Cerebellar cortex (tissue), 1 donor: ENCODE measurements at places on chromosomes 3 and 15.

DNA sequence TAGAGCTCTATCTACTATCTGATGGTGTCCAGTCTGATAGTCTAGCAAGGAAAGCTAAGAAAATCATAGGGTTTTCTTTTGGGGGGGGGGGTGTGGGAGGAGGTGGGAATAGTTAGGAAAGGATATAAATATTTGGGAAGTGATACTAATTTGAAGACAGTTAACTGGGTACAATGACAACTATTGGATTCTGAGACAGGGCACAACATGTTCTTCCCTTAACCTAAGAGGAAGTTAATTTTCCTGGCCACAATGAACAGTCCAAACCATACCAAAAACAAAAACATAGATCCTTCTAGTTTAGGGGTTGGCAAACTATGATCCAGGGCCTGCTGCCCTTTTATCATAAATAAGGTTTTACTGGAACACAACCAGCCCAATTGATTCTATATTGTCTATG is 10.0 kb upstream of the HCLS1 start:
- DNase-seq, result no peak

DNA sequence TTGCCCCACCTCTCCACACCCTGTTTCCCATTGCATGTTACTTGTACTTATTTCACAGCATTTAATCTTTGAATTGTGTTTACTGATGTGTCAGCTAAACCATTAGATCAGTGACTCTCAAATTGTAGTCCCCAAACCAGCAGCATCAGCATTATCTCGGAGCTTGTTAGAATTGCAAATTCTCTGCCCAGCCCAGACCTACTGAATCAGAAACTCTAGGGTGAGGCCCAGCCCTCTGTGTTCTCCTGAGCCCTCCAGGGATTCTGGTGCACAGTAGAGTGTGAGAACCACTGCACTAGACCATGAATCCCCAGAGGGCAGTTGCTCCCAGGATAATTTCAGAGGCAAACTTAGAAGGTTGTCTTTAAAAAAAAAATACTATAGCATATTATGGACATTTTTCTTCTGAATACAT is 13.0 kb downstream of the PLD1 start:
- no peak for DNase-seq

DNA sequence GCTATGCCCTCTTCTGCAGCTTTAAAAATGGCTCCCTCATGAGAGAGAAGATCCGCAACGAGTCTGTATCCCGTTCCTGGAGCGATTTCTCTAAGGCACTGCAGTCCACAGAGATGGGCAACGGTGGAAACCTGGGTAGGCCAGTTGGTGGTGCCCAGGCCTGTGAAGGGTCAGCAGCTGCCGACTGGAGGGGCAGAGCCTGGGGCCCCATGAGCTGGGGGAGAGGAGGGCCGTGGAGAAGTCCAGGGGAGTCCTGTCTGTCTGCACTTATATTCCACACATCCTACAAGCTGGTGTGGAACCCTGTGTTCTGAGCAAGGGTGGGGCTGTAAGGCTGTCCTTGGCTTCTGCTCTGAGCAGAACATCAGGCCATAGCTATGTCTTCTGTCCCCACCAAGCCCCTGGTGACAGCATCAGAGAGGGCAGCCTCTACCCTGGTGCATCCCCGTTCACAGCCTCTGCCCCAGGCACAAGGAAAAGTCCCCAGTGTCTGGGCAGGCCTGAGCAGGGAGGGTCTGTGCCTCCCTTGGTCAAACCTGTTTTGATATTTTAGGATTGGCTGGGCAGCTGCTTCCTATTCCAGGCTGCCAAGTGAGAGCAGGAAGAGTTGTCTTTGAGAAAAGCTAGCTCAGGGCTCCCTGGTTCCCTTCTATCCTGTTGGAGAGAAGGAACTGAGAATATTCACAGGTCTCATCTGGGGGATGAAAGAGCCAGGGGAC is 29.7 kb downstream of the XYLB start:
- no peak for DNase-seq

GRCh38 chr3:155393316-155393715 is 99.8 kb upstream of the STRIT1 start:
- DNase-seq, result no peak

GRCh38 chr15:48469681-48470080 is 138.5 kb downstream of the DUT start:
- DNase-seq, result no peak

DNA sequence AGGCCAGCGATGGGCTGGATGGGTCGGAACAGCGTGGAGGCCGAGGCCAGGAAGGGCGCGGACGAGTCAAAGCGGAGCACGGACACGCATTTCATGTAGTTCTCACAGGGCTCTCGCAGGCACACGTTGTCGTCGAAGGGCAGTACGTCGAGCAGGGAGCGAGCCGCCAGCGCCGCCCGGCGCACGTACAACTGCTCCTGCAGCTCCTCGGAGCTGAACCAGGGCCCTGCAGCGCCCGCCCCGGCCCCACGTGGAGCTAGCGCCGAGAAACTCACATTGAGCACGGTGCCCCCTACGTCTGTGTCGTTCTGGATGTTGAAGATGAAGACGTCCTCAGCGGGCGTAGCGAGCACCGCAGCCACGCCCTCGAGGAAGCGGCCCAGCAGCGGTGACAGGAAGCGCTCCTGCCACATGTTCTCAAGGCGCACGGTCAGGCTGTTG is 5.8 kb downstream of the CELSR3 start:
- no peak for DNase-seq

DNA sequence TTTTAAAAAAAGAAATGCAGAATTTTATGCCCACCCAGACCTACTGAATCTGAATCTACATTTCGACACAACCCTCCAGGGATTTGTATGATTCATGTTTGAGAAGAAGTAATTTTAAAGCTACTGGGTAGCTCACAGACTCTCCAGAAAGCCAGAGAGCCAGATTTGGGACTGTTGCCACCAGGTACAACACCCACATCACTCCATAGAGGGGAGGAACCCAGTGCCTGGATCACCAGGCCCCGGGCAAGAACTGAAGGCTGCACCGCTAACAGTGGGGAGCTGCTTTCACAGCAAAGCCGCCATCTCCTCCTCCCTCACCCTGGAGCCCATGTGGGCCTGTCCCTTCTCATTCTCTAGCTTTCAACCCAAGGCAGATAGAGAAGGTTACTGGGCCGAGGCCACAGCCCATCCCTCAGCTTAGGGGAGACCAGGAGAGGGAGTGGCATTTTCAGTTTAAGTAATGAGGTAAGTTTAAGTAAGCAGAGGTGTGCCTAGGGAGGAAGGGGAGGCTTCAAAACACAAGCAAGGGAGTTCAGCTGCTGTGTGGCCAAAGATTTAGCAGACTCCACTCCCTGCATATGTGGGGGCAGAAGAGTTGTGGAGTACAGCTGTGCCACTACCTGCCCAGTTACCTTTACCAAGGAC is 109.8 kb downstream of the IL12A start:
- no peak for DNase-seq

DNA sequence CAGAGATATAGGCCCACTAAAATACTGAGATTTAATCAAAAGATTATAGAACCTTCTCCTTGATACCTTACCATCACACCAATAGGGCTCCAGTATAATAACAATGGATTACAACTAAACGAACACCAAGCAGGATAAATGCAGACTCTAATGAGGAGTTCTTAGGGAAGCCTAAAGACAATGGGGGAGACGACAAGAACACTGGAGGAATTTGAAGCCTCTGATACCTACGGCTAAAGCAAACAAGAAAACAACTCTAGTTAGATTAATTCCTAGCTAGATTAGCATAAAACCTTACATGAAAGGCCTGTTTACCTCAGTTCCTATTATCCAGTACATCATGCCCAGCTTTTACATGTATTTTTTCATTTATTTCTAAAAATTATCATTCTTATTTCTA is 35.1 kb downstream of the NGLY1 start:
- DNase-seq, result no peak

DNA sequence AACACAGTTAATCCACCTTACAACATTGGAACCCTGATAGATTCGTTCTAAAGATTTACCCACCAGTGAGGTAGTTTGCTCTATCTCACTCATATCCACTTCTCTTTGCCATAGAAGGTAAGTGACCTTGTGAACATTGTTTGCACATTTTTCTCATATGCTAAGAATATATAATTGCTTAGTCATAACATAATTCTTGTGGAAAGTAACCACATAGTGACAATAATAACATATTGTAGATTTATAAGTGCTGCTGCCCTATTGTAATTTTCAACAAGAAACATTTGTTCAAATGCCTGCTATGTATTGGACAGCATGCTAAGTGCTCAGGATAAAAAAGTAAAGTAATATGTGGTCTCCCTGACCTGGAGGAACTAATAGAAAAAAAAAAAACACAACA is 554.2 kb upstream of the KCNMB2 start:
- DNase-seq, result no peak

GRCh38 chr3:30269751-30270445 is 336.5 kb upstream of the TGFBR2 start:
- DNase-seq, result no peak
